ENCODE measurements at places on chromosomes 2 and 18. TPM values are rescaled to one million over a fixed set of nuclear protein-coding genes. Genes with fewer than 3 reads are reported as not detected.

GRCh38 chr18:60873708-60874107, 459.5 kb upstream of the CDH20 start:
- no peak for DNase-seq

DNA sequence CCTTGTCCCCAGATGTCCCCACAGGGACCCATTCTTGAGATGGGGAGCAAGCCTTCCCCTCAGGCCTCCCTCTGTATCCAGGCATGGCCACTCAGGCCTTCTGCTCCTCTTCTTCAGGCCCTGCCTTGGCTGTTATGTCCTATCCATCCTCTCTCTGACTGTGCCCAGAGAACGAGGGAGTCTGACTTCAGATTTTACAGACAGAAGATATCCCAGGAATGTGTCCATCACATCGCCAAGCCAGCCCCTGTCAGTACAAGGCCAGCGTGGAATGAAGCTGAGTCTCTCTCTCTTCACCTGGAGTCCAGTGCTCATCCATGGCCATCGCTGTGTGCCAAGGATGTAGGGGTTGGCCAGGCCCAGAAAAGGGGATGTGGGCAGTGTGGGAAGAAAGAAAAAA, 57.6 kb downstream of the SDC1 start:
- DNase-seq = no peak

Gene RAB27B
- total RNA-seq = 0.11 TPM

Gene CLHC1
- total RNA-seq = 8.9 TPM

GRCh38 chr2:223043164-223043941, 8.6 kb upstream of the KCNE4 start:
- no peak for DNase-seq

Gene ANKRD62
- total RNA-seq = not detected

Gene UPP2
- total RNA-seq = not detected

DNA sequence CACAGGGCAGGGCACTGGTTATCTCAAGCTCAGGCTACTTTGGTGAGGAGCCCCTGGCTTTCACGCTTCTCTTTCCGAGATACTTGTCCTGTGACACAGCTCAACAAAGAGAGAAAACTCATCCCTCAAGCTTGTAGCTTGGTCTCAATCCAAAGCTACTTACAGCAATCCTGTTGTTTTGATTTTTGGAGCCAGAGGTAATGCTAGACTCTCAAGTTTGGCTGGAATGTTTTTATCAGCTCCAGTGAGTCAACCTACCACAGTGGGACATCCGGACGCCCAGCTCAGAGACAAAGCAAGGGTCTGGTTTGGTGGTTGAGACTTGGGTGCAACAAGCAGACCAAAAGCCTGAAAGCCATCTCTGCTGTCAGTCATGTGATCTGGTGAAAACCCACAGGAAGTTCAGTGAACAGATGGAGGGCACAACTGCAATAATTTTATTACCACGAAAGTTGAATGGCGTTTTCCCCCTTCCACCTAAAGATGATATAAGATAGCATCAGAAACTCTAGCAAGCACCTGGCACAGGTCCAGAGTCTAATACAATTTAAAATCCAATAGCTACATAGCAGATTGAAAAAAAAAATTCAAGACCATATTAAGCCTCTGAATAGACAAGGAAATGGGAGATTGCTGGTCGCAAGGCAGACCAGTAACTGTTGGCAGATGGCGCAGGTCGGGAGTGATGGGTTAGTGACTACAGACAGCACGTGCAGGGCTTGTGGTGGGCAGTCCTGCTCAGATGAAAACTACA, 102.3 kb upstream of the SMAD7 start:
- no peak for DNase-seq

Gene MAL
- total RNA-seq = 0.80 TPM

DNA sequence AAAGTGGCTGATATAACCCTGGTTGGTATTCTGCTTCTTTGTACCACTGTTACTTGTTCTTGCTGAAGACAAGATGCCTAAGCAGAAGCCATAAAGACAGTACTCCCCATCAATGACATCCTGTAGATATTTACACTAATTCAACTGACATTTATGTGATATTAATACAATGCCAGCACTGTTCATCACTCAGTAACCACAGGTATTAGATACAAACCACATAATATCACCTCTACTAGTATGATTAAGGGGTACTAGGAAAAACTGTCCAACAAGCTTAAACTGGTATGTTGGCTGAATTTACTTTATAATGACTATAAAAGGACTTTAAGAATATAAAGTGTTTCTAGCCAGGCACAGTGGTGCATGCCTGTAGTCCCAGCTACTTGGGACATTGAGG, 65.8 kb downstream of the RTN4 start:
- no peak for DNase-seq

- no peak for DNase-seq
Observed at GRCh38 chr18:44709307-44710126, 28.8 kb downstream of the SETBP1 start.

GRCh38 chr2:114517580-114517979, 75.1 kb downstream of the DPP10 start:
- DNase-seq = no peak

- no peak for DNase-seq
Observed at GRCh38 chr2:152309352-152310214, 25.4 kb upstream of the FMNL2 start.
